Tibial nerve (tissue), 4 donors: ENCODE measurements at places on chromosomes 4 and X. TPM values are rescaled to one million over a fixed set of nuclear protein-coding genes. Genes with fewer than 3 reads are reported as not detected.

The ENPEP gene
- 4.2 TPM for total RNA-seq

The ZNF827 gene
- total RNA-seq: 10.0 TPM

- DNase-seq: no peak
- no peaks in the 10 kb centered on the region for H3K27me3 ChIP-seq
- H3K4me3 ChIP-seq: no peak overlapping the region
- H3K27ac ChIP-seq: no peak overlapping the region
- H3K36me3 ChIP-seq: no peaks in the 10 kb centered on the region
These were observed 27.6 kb upstream of the AGTR2 start for GRCh38 chrX:116142976-116143375.

GRCh38 chrX:153539171-153539978 lies 21.9 kb downstream of the ATP2B3 start:
- no peaks in the 10 kb centered on the region for H3K4me1 ChIP-seq
- H3K4me3 ChIP-seq: no peak overlapping the region
- H3K27me3 ChIP-seq: peaks cover 17% of the 10 kb centered on the region
- DNase-seq: peak; percentile 48
- no peak overlapping the region for H3K27ac ChIP-seq

DNA sequence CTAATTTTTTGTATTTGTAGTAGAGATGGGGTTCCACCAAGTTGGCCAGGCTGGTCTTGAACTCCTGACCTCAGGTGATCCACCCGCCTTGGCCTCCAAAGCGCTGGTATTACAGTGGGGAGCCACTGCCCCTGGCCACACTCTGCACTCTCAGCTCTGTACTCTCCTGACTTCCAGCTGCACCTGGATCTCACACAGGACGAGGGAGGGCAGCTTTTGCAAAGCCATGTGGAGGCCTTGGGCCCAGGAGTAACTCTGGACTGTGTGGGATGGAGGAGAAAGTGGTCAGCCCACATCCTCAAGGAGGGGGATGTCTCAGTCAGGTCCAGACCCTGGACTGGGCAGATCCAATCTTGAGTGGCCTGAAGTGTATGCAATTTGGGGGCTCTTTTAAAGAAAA lies 23.0 kb downstream of the NAT8L start:
- H3K36me3 ChIP-seq: no peaks in the 10 kb centered on the region
- DNase-seq: no peak
- no peak overlapping the region for H3K4me3 ChIP-seq
- H3K27me3 ChIP-seq: no peaks in the 10 kb centered on the region
- no peak overlapping the region for H3K27ac ChIP-seq
- H3K4me1 ChIP-seq: no peaks in the 10 kb centered on the region
